ENCODE measurements at places on chromosomes 13 and 19.

- no peak for DNase-seq
These were observed 168.6 kb downstream of the SUCLA2 start for GRCh38 chr13:47832458-47832972.

DNA sequence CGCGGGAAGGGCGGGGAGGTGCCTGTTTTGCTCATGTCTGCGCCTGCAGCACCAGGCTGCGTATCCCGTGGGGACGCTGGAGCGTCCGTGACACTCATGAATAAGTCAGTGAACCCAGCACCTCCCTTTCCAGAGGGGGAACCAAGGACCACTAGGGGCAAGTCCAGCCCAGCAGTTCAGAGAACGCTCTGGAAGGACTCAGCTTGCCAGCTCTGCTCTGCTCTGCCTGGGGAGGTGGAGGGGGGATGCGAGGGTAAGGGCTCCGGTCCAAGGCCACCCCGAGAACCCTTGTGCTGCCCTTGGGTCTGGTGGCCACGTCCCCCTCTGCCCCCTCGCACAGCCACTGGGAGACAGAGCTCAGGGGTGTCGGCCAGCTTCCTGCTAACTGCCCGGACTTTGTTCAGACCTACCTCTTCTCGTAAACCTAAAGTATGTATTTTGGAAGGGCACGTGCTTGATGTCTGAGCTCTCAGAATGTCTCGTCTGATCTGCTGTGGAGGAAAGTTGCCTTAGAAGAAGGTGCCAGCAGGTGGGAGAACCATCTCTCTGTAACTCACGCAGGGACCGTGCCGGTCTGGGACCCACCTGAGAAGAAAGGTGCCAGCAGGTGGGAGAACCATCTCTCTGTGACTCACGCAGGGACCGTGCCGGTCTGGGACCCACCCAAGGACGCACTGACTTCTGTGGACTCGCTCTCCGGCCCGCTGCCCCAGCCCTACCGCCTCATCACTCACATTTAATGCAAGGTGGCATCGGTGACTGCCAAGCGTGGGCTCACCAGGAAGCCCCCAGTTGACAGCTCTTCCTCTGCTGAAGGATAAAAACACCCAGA, 34.1 kb downstream of the TMEM255B start:
- DNase-seq: no peak

DNA sequence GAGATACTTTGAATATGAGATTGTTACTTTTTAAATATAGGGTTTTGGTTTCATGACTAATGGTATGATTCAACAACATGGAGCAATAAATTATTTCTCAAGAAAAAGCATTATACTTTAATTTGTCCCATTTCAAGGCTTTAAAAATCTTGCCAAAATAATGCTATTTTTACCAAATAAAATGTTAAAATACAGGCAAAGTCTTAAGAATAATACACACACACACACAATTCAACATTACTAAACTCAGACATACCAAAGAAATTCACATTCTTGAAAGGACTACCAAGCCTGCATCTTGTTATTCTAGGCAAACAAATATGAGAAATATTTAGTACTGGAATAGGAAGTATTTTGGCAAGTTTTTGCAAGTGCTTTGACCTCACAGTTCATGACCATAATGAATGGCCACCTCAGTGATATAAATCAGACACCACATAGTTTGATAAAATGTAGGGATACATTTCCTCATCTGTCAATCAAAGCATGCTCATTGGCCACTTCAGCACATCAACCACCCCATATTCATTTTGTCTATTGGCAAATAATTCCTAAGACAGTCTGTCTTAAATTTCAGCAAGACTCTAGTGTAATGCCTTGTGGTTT, 107.2 kb downstream of the NALCN start:
- DNase-seq: no peak

- peak; percentile 69 for DNase-seq
These were observed 10.7 kb upstream of the CRTC1 start for GRCh38 chr19:18672606-18673337.

DNA sequence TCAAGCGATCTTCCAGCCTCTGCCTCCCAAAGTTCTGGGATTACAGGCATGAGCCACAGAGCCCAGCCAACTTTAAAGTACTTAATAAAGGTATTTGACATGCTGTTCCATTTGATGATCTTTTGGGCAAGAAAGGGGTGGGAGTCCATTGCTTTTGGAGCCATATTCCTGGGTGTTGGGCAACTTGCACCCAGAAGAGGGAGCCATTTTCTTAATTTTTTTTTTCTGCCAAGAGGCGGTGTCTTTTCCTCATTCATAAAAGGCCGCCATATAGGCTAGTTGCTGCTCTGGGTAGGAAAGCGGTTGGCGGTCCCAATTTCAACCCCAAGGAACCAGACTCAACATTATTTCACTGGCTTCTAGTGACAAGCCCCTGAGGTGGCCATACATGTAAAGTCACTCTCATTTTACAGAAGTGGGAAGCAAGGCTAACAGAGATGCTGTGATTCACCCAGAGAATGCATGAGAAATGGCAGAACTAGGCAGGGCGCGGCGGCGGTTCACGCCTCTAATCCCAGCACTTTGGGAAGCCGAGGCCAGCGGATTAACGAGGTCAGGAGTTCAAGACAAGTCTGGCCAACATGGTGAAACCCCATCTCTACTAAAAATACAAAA, 139.6 kb downstream of the CACNA1A start:
- no peak for DNase-seq

GRCh38 chr19:46678110-46678732, 17.2 kb upstream of the DACT3 start:
- no peak for DNase-seq

DNA sequence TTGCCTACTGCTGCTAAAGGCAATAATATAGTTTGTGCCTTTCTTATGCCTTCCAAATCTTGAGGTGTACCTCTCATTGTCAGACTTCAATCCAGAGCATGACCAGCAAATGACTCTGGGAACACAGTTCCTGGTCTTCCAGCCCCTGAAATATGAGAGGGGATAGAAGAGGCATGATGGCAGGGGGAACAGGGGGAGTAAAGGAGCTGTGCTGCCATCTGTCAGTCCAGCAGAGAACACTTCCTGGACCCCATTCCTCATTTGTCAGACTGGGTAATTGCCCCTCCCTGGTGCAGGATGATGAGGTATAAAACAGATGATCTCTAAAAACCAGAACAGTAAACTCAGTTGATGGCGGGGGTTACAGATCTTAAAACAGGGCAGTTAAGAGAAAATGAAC, 618.7 kb downstream of the DIAPH3 start:
- DNase-seq: no peak

- DNase-seq: no peak
These were observed 12.0 kb downstream of the ELF1 start for GRCh38 chr13:41006978-41007743.

- no peak for DNase-seq
These were observed 68.7 kb upstream of the CACNA1A start for GRCh38 chr19:13574933-13575332.

DNA sequence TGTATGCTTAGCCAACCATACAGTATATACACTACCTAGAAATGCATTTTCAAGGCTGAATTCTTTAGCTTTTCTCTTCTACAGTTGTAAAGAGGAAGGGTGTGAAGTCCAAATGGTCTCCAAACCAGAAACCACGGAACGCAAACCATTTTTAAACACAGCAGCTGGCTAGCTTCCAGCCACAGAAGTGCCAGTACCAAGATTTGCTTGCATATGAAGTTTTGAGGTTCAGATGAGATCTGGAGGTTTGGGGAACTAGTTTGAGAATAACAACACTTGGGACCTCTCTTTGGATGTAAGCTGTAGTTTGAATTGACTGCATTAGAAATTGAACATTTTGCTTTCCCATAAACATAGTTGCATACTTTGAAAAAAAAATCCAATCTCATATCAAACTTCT, 1243.5 kb downstream of the EFNB2 start:
- DNase-seq: no peak

DNA sequence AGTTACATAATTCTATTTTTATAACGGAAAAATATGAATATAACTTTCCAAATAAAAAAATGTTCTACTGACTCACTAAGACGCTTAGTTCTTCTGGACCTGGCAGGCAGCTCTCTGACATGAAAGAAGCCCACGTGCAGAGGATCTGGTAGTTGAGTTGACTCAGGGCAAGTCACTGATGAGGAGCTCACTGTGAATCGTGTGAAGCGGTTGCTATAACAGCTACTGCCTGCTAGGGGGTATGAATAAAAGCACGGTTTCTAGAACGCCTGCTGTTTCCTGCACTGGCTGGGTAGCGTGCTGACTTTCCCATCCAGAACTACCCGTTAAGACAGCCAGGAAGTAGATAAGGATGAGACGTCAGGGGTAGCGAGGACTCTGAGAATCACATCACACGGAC, 54.7 kb upstream of the WASF3 start:
- no peak for DNase-seq

DNA sequence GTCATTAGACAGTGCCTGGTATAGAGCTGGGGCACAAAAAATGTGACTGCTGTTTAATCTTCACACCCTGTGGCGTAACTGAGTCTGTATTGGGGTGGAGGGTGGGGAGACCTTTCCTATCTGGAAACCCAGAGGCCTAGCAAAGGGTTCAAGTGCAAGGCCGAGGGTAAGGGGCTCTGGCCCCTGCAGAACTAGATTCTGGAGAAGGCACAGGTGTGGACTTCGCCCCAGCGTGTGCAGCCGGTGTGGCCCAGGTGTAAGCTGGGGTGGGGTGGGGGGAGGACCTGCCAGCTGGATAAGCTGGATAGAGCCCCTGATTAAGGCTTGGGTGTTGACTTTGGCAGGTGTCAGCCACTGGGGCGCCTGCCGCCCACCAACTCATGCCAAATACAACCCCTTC, 1.3 kb downstream of the RAB3D start:
- DNase-seq: no peak

- peak; percentile 71 for DNase-seq
These were observed 343.2 kb downstream of the KCNRG start for GRCh38 chr13:50358231-50359040.

GRCh38 chr13:110506859-110507566, 54.5 kb downstream of the RAB20 start:
- no peak for DNase-seq

DNA sequence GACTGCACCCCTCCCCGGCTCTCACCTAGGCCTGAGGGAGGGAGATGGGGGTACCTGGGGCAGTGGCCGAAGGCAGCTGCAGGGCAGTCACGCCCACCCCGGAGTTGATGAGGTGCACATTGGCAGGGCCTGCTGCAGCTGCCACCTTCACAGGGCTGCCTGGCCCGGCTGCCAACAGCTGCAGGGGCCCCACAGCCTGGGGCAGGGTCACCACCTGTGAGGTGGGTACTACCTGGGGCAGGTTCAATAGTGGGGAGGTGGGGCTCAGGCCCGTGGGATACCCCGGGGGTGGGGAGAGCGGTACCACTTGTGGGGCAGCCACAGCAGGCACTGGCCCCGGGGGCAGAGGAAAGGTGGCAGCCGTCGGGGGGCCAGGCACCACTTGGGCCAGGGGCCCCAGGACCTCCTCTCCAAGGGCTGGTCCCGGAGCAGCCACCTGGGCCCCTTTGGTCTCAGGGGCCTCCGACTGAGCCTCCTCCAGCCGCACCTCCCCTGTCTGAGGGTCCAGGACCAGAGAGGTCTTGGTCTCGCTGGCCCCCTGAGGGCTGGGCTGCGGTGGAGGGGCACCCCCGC, 2.7 kb downstream of the SIX5 start:
- no peak for DNase-seq

- no peak for DNase-seq
These were observed 30.8 kb downstream of the CCNE1 start for GRCh38 chr19:29842471-29843179.

DNA sequence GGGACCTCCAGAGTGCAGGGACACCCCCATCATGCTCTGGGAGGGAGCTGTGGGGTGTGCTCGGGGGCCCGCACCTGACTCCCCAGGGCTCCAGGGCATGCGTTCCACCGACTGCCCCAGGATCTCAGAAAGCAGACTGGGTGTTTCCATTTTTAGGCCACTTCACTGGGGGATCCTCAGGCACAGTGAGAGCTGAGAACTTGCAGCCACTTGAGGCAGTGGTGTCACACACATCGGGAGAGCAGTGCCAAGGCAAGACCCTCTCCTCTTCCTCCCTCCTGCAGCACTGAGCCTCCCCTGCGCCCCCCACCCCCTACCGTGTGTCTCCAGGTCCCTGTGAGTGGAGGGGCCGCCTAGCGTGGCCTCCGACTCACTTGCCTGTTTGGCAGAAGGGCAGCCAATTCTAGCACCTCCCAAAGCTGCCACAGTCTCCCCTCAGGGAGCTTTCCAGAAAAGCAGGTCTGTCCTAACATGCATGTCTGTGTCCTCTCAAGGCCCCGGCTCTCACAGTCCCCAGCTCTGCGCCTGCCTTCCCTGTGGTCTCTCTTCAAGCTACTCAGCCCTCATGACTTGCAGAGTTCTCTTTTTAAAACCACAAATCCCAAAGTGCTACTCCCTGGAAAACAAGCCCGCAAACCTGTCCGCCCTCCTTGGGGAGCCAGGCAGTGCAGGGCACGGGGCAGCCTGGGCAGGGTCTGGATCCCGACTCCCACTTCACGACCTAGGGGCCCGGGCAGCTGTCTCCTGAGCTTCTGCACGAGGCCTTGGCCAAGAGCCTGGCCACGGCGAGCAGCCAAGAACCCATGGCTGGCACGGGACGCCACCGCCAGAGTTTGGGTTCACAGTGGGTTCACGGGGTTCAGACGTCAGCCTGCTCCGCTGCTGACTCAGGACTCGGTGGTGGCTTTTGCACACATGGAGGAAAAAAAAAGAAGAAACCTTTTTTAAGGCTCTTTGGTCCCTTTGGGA, 94.1 kb downstream of the STK24 start:
- DNase-seq: peak; percentile 4

DNA sequence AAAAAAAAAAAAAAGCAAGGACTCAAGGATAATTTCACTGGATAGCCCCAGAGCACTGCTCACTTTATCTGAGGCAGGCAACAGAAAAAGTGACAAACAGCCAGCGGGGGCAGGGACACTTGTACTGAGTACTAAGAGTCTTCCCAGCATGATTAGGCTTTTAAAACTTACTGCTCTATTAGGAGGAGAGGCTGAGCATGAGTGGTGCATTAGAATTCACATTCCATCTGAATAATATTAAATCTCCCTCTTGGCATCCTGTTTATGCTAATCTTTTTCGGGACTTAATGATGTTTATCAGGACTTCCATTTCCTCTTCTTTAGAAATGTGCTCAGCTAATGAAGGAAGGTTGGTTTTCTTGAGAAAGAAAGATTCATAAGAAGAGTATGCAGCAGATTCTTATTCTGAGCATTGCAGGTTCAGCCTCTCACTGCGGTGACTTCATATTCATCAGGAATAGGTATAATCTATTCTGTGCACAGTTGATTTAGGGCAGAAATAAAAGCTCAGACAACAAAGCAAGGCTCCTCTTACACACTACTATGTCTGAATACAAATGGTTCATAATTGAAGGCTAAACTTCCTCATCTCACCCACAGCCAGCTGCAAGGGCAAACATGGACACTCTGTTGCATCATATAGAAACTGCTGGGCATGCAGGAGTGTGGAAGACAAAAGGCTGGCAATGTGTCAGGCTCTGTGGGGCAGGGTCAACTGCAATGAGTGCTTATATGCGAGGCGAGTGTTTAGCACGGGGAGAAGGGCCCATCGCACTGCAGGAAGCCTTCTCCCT, 107.0 kb downstream of the KL start:
- no peak for DNase-seq

DNA sequence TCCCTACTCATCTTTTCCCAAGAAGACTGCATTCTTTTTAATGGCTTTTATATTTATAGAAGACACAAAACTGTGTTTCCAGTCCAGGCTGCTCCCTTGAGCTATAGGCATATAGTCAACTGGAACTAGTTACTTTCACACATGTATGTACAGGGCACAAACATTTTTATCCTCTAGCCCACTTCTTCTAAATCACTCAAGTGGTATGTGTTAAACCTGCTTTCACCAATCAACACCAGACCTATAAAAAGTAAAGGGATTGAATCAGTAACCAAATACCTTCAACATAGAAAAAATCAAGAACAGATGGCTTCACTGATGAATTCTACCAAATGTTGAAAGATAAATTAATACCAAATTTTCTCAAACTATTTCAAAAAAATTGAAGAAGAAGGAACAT, 584.2 kb upstream of the SLITRK1 start:
- DNase-seq: no peak
